ENCODE measurements at places on chromosomes 12 and 14. TPM values are rescaled to one million over a fixed set of nuclear protein-coding genes. Genes with fewer than 3 reads are reported as not detected.

PRH2 gene
- polyA plus RNA-seq: 0.31 TPM

DNA sequence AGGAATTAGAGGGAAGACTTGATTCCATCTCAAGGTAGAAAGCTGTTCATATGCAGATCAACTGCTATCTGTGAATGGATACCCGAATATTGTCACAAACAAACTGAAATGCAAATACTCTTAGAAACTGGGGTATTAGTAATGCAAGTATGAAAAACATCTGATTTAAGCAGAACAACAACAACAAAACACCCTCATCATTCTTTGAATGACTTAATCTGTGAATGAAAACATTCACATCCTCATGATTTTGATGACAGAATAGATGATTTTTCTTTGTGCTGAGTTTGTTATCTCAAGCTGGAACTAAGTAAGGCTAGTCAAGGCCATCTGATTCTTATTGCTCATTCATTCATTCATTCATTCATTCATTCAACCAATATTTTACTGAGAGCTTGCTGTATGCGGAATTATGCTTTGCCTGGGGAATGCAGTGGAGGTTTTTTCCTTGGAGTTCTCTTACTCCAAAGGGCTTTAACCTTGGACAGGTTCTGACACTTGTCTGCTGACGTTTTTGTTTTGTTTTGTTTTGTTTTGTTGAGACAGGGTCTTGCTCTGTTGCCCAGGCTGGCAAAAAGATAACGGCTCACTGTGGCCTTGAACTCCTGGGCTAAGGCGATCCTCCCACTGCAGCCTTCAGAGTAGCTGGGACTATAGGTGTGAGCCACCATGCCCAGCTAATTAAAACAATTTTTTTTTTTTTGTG, 23.3 kb downstream of the OR10G3 start:
- no peak for DNase-seq

DNA sequence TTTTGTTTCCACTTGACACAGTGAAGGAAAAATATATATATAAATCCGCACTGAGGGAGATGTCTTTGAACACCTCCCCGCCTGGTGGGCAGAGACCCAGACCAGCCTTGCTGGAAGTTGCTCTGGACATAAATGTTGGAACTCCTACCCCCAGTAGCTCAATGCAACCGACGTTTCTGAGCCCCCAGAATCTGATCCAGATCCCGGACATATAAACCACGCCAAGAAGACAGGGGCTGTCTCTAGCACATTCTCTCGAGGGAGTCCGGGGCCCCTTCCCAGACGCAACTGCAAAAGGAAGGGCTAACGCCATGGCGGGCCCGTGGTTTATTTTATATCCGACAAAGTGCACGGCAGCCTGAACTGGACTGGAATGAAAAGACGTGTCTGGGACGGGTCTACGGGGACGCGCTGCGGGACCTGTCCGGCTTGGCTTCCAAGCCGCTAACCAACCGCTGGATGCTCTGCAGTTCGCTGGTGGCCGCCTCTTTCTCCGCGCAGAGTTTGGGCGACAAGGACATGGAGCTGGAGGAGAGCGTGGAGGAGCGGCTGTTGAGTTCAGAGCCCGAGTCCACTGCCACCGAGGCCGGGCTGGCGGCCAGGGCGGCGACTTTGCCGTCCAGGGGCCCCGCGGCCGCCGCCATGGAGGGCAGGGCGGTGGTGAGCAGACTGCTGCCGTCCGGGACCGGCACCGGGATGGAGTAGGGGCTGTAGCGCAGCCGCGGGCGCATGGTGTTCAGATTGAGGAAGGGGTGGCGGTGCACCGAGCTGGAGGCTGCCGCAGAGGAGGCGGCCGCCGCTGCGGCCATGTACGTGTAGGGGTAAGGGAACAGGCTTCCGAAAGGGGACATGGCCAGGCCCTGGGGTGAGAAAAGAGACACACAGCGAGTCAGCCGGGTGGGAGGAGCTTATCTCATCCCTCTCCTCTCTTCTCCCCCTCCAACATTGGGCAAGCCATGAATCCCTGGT, 12.2 kb downstream of the TBX3 start:
- no peak for DNase-seq

- no peak for DNase-seq
Measured at GRCh38 chr12:57616383-57617101, 5.3 kb downstream of the ARHGEF25 start.

DNA sequence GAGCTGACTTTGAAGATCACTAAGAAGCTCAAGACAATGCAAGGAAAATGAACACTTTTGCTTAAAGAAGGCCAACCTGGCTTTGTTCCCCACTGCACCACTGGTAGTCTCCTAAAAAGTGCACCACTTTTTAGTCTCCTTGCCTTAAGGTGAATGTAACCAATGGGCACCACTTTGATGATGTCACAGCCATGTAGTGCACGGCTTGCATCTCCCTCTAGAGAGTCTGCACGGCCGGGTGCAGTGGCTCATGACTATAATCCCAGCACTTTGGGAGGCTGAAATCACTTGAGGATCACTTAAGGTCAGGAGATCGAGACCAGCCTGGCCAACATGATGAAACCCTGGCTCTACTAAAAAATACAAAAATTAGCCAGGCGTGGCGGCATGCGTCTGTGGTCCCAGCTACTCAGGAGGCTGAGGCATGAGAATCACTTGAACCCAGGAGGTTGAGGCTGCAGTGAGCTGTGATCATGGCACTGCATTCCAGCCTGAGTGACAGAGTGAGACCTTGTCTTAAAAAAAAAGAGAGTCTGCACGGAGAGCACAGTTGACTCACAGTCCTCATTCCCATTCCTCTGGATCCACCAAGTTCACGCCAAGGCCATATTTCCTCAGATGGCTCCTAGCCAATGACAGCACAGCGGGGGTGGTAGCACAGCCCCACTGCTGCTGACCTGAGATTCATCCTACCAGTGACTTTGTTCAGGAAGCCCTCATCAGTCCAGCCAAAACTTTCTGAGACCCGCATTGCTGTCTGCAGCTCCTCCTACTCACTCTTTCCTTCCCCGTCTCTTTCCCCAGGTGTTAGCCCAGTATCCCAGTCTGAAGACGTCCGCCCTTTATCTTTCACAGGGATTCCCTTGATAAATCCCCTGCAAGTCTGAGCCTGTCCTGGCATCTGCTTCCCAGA, 16.5 kb upstream of the IFT81 start:
- DNase-seq: no peak

DNA sequence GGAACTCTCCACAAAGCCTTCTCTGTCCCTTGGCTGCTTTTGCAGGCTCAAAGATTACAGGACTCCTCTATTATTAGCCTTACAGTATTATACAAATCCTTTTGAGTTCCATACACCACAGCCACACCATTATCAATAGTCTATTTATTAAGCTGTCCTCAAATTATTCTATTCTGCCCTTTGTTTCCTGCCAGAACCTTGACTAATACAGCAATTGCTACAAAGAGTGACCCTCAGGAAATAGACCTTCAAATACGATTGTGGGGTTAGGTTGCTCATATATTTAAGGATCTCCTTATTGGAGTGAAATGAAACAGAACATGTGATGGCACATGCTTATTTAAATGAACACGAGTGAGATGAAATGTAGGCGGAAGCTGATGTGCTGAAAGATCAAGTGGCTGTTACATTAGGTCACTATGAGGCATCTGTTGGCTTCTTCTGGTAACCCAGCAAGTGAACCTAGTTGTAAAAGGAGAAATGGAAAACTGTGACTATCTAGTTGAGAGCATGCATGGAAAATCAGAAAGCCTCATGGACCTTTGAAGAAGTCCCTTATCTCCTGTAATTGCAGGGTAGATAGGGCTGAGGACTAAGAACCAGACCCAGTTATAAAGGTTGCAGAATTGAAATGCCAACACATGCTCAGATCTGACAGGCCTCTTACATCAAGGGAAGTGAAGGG, 75.5 kb downstream of the AVPR1A start:
- DNase-seq: no peak

ALDH2 gene
- 113 TPM for polyA plus RNA-seq

GRCh38 chr12:3458041-3458440, 33.0 kb upstream of the PRMT8 start:
- no peak for DNase-seq

DNA sequence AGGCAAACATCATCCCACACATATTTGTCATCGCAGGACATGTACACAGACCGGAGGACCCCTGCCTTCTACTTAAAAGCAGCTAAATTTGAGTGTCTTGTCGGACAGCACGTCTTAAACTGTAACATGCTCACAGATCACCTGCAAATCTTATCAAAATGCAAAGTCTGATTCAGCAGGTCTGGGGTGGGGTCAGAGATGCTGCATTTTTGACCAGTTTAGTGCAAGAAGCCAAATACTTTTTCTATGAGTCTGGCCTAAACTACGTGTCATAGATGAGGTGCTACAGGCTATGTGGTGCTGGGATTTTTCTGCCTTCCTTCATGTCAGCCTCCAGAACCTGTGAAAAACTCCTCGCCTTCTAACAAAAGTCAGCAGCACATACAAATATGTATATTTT, 178.8 kb upstream of the LHX5 start:
- no peak for DNase-seq

DNA sequence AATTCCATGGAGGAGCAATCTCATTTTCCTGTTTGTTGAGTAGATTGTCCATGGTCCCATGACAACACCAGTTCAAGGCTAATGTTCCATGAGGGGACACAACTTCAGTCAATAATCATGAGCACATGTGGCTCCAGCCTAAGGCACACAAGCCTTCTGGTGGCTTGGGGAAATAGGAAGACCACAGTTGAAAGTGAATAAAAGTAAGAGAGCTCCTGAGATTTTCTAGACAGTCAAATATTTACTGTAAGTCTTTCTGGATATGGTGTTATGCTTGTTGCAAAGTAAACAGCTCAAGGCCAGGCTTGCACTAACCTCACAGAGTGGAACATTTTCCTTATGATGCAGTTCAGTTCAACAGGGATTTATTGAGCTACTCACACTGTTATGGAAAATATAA, 206.9 kb upstream of the SLC38A2 start:
- DNase-seq: no peak

BCL7A gene
- polyA plus RNA-seq: 39.7 TPM

DIO2 gene
- polyA plus RNA-seq: 0.77 TPM

DNA sequence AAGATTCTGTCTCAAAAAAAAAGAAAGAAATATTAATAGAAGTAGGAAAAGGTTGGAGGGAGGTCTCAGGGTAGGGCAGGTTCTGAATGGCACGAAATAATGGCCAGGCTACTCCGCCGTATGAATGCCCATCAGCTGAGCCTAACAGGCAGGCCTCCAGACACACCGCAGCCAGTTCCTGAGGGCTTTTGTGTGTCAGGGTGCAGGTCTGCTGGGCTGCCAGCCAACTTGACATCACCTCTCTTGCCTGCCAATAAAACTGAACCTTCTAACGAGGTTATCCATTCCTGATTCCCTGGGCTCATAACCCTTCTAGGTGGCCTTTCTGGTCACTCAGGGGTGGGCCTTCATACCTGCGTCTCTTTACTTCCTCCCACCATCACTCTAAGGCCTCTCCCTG, 3.0 kb downstream of the IFI27 start:
- no peak for DNase-seq

- no peak for DNase-seq
Measured at GRCh38 chr12:21118760-21119159, 12.2 kb upstream of the SLCO1B1 start.

NID2 gene
- polyA plus RNA-seq: 133 TPM

TAS2R19 gene
- polyA plus RNA-seq: 1.4 TPM

DNA sequence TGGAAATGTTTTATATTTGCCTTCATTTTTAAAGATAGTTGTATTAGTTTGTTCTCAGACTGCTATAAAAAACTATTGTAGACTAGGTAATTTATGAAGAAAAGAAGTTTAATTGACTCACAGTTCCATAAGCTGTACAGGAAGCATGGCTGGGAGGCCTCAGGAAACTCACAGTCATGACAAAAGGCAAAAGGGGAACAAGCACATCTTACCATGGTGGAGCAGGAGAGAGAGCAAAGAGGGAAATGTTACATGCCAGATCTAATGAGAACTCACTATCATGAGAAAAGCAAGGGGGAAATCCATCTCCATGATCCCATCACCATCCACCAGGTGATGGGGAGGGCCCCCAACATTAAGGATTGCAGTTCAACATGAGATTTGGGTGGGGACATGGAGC, 35.5 kb upstream of the UNC79 start:
- DNase-seq: no peak

- no peak for DNase-seq
Measured at GRCh38 chr14:86124328-86124727, 594.4 kb downstream of the FLRT2 start.

- DNase-seq: no peak
Measured at GRCh38 chr12:3431686-3432085, 59.3 kb upstream of the PRMT8 start.

- DNase-seq: no peak
Measured at GRCh38 chr12:16568873-16569272, 37.1 kb downstream of the LMO3 start.

C14orf132 gene
- 39.2 TPM for polyA plus RNA-seq

ZC3H10 gene
- 6.5 TPM for polyA plus RNA-seq

SIX4 gene
- 6.7 TPM for polyA plus RNA-seq

- no peak for DNase-seq
Measured at GRCh38 chr14:93936245-93936644, 9.1 kb downstream of the FAM181A start.

RIMBP2 gene
- polyA plus RNA-seq: 15.7 TPM

TRPV4 gene
- polyA plus RNA-seq: 12.0 TPM

DNA sequence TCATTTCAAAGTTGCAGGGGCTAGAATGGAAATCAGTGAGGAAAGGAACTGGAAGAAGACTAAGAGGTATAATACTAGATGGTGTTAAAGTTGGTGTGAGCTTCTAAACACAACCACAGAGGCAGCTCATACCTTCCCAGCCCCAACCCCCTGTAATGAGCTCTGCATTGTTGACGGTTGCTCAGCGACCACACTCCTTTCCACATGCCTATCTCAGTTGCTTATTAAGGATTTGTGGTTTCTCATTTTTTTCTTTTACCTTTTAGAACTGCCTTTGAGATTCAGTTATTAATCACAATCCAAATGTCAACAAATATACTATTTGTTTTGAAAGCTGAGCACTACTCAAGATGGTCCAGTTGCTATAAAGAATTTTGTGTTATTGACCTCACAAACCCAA, 62.1 kb upstream of the KIF21A start:
- no peak for DNase-seq

GRCh38 chr14:52455291-52456088, 96.8 kb downstream of the TXNDC16 start:
- DNase-seq: no peak

DNA sequence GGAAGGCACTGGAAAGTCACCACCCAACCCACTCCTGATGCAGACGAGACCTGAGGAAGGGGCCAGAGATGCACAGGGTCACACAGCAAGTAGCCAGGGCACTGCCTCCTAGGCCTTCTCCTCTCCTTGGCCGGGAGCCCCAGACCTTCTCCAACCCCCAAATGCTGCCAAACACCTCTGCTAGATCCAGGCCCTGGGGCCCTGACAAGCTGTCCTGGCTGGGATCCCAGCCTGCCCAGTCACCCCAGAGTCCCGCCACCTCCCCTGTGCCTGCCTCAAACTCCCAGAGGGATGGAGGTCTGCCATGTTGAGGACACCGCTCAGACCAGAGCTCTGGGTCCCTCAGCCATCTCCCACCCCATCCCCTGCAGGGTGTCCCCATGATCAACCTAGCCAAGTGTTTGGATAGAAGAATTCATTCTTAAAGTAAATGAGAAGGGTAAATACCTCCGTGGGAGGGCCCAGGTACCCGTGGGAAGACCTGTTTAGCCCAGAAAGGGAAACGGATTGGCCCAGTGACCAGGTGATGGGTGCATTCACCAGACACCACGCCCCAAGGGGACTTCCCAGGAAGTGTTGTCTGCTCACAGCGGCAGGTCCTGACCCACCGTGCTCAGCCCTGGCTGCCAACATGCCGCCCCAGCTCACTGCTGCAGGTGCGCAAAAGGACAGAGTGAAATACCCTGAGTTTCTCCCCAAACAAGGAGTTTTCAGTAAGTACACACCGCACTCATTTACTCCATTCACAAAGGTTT, 4.6 kb upstream of the DIO3 start:
- no peak for DNase-seq

- DNase-seq: no peak
Measured at GRCh38 chr14:73661872-73662271, 17.1 kb downstream of the DNAL1 start.

All from right renal pelvis (tissue), 4 donors.